Activated T-cell treated with anti-CD3 and anti-CD28 coated beads, Interleukin-2, amount 50 U/mL, for 72 hours (primary cell): ENCODE measurements at places on chromosomes 16 and 17. TPM values are rescaled to one million over a fixed set of nuclear protein-coding genes. Genes with fewer than 3 reads are reported as not detected.

DNA sequence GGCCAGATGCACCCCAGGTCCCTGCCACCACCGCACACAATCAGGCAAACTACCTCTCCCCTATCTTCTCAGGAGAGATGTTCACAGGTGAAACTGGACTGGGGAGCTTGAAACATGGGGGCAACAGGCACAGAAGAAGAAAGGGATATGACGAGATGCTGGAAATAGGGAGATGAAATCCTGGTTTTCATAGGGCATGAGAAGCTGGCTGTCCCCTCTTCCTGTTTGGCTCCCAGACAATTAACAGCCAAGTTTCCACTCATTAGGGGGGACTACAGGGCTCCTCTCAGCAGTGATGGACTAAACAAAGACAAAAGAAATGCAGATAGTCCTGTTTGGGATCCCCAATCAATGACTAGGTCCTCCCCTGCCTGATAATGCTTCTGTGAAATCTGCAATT is 266.0 kb downstream of the NTN1 start:
- no peak for DNase-seq
- H3K4me1 ChIP-seq: peaks cover 43% of the 10 kb centered on the region
- H3K27ac ChIP-seq: no peak overlapping the region

GRCh38 chr17:82021900-82022309 is 773 bp downstream of the CENPX start:
- no peak for DNase-seq
- H3K4me1 ChIP-seq: peaks cover 28% of the 10 kb centered on the region
- no peaks in the 10 kb centered on the region for H3K36me3 ChIP-seq
- no peaks in the 10 kb centered on the region for H3K27me3 ChIP-seq
- H3K4me3 ChIP-seq: peak overlapping the region; percentile 84
- H3K27ac ChIP-seq: no peak overlapping the region

DNA sequence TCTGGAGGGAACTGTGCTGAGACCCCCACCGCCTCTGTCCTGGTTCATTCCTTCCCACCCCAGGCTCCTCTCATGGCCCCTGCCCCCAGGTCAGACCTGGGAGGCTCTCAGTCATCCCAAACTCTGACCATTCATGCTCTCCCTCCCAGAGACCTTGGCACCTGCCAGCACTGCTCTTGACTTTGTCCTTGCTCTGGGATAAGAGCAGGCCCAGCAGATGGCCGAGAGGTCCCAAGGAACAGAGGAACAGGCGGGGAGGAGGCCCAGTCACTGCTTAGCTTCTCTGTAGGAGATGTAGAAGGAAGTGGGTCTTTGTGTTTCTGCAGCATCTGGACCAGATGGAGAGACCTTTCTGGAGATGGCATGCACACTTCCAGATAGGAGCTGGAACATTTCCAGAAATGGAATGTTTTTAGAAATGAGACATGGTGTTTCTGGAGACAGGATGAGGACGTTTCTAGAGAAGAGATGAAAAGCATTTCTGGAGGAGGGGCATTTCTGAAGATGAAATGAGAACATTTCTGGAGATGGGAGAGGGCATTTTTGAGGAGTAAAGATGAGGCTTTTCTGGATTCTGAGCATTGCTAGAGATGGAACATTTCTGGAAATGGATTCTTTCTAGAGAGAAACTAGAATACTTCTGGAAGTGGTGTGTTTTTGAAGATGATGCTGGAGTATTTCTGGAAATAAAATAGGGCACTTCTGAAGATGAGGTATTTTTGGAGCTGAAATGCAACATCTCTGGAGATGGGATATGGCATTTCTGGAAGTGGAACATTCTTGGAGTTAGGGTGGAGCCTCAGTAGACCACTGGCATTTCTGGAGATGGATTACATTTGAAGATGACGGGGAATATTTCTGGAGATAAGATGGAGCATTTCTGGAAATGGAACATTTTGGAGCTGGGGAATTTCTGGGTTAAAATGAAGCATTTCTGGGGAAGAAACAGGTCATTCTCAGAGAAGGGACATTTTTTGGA is 55.2 kb downstream of the RAI1 start:
- H3K4me1 ChIP-seq: peaks cover 56% of the 10 kb centered on the region
- no peak for DNase-seq
- peak overlapping the region; percentile 13 for H3K27ac ChIP-seq
- no peaks in the 10 kb centered on the region for H3K27me3 ChIP-seq

- H3K27me3 ChIP-seq: no peaks in the 10 kb centered on the region
- H3K4me3 ChIP-seq: no peak overlapping the region
- no peak for DNase-seq
- no peaks in the 10 kb centered on the region for H3K36me3 ChIP-seq
- H3K4me1 ChIP-seq: peaks cover 6% of the 10 kb centered on the region
These were observed 177.9 kb downstream of the SPECC1 start for GRCh38 chr17:20187049-20187448.

GRCh38 chr16:27259710-27260109 is 8.9 kb downstream of the NSMCE1 start:
- peaks cover 38% of the 10 kb centered on the region for H3K36me3 ChIP-seq
- peaks cover 92% of the 10 kb centered on the region for H3K4me1 ChIP-seq
- H3K27me3 ChIP-seq: no peaks in the 10 kb centered on the region
- no peak overlapping the region for H3K4me3 ChIP-seq
- DNase-seq: no peak
- H3K27ac ChIP-seq: peak overlapping the region; percentile 14

GRCh38 chr16:58661199-58661830 is 23.3 kb downstream of the SLC38A7 start:
- peak; percentile 9 for DNase-seq
- no peaks in the 10 kb centered on the region for H3K4me1 ChIP-seq
- H3K4me3 ChIP-seq: no peak overlapping the region
- H3K36me3 ChIP-seq: no peaks in the 10 kb centered on the region
- no peak overlapping the region for H3K27ac ChIP-seq

- DNase-seq: peak; percentile 38
- H3K27me3 ChIP-seq: peaks cover 23% of the 10 kb centered on the region
- no peak overlapping the region for H3K27ac ChIP-seq
- no peaks in the 10 kb centered on the region for H3K36me3 ChIP-seq
These were observed 68.6 kb downstream of the HAPSTR1 start for GRCh38 chr16:9159839-9160550.

DNA sequence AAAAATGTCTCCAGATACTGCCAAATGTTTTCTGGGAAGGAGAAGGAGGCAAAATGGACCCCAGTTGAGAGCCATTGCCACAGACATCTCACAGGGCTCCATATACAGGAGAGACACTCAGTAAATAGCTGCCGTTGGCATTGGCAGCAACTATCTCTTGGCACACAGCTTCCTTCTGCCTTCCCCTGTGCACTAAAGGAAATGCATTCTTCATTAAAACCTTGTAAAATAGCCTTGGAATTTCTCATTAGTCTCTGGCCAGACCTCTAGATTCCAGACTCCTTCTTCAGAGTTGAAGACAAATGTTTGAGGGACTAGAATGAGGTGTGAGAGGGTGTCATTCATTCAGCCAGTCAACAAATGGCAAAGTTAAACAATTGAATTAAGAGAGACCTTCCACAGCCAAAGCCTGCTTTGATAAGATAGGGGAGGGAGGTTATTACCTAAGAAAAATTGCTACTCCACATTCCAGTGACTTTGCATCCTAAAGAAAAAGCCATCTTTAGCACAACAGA is 223.9 kb upstream of the HS3ST3A1 start:
- H3K36me3 ChIP-seq: peaks cover 1% of the 10 kb centered on the region
- H3K4me1 ChIP-seq: peaks cover 10% of the 10 kb centered on the region
- H3K27me3 ChIP-seq: no peaks in the 10 kb centered on the region
- no peak for DNase-seq

DNA sequence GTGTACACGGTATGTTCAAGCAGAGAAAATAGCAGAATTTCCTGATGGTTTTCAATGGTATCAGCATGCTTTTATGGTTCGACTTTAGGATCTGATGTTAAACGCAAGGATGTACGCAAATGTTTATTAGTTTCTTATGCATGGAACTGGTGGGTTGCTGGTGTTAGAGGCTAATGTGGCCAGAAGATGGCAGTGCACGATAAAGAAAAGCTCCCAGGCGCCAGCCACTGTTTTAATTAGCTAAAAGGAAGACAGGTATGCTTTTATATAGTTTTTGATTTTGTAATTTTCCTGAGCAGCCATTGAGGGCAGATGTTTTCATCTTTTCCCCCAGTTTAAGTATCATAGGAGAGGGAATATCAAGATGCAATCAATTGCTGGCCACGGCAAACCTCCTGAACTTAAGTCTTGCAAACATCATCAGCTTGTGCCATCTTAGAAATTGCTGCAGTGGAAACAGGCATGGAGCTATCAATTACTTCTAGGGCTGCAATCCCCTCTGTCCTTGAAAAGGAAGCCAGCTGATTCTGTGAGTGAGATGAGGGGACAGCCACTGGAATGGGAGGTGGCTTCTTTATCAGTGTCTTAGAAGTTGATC is 648.5 kb upstream of the RBFOX1 start:
- H3K27me3 ChIP-seq: no peaks in the 10 kb centered on the region
- DNase-seq: no peak
- no peaks in the 10 kb centered on the region for H3K36me3 ChIP-seq
- H3K4me1 ChIP-seq: no peaks in the 10 kb centered on the region

DNA sequence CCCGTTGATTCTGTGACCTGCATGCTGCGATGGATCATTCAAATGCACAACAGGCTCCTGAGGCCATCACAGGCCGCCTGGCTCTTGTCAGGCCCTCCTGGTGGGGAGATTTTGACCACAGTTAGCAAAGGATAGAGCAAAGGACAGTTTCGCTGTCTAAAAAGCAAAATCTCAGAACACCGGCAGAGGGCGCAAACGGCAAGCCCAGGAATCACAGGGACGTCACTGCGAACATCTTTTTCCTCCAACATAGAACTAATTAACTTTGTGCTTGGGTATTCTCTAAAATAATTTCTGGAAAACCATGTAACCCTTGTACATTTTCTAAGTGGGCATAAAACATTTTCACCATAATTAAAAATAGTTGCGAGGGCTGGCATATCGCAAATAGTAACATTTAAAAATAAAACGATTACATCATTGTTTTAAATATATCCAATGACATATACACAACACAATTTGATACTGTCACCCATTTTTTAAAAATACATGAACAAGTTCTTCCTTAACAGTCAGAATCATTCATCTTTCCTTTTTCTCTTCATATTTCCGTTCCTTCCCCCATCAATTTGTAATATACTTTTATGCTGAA is 19.7 kb upstream of the SLC47A1 start:
- H3K27ac ChIP-seq: no peak overlapping the region
- no peaks in the 10 kb centered on the region for H3K36me3 ChIP-seq
- no peak overlapping the region for H3K4me3 ChIP-seq
- H3K4me1 ChIP-seq: peaks cover 5% of the 10 kb centered on the region
- peak; percentile 61 for DNase-seq

- no peaks in the 10 kb centered on the region for H3K27me3 ChIP-seq
- DNase-seq: no peak
- H3K4me3 ChIP-seq: no peak overlapping the region
- H3K4me1 ChIP-seq: no peaks in the 10 kb centered on the region
These were observed 475.6 kb downstream of the CDH13 start for GRCh38 chr16:83102336-83102735.

The DRC7 gene
- not detected for total RNA-seq

The KSR1 gene
- total RNA-seq: 296 TPM

The DHRS11 gene
- total RNA-seq: 14.9 TPM

The DNAH3 gene
- total RNA-seq: not detected

The RNF222 gene
- 0.07 TPM for total RNA-seq

The CKLF gene
- total RNA-seq: 172 TPM

The ENPP7 gene
- not detected for total RNA-seq

The ASPHD1 gene
- 0.82 TPM for total RNA-seq

The CCR7 gene
- 311 TPM for total RNA-seq

The CCDC200 gene
- total RNA-seq: not detected

The RAMP2 gene
- total RNA-seq: not detected

The SPATA2L gene
- total RNA-seq: 6.1 TPM

The GCGR gene
- not detected for total RNA-seq

The NOXO1 gene
- 1.8 TPM for total RNA-seq

The LITAFD gene
- total RNA-seq: not detected
